ENCODE measurements at places on chromosomes 7 and 10.

- no peak for DNase-seq
These were observed 127.6 kb upstream of the RET start for GRCh38 chr10:42949287-42949686.

GRCh38 chr7:41956705-41957104 is 253.8 kb upstream of the INHBA start:
- no peak for DNase-seq

GRCh38 chr7:81457852-81458522 is 311.9 kb downstream of the HGF start:
- no peak for DNase-seq

DNA sequence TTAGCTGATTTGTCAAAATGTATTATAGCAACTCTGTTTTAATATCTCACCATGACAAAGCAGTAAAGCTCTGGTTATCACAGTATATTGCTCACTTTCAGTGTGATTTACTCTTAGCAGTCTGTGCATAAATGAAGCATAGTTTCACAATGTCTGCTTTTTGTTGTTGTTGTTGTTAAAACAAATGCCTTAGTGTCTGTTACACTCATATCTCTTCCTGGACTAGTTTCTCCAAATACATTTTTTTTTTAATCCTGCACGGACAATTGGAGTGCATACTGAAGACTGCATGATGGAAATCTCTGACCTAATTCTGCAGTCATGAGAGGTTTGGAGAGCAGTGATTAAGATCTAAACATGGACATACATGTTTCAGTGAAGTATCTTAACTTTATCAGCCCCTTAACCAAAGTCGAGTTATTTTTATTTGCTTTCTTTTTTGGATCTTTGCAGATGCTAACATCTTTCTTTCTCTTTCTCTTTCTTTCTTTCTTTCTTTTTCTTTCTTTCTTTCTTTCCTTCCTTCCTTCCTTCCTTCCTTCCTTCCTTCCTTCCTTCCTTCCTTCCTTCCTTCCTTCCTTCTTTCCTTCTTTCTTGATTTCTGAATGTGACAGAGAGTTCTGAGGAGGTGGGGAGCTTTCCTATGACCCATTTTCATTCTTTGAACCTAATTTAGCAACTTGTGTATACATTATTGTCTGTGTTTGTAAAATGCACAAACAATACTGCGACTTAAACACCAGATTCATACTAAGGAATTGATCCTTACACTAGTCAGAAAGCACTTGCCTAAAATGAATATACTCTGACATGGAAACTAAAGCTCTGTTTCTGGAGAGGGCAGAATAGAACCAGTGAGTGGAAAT is 161.5 kb upstream of the AGR3 start:
- DNase-seq, result no peak

GRCh38 chr7:66076462-66077329 is 1.1 kb downstream of the ASL start:
- DNase-seq, result no peak

DNA sequence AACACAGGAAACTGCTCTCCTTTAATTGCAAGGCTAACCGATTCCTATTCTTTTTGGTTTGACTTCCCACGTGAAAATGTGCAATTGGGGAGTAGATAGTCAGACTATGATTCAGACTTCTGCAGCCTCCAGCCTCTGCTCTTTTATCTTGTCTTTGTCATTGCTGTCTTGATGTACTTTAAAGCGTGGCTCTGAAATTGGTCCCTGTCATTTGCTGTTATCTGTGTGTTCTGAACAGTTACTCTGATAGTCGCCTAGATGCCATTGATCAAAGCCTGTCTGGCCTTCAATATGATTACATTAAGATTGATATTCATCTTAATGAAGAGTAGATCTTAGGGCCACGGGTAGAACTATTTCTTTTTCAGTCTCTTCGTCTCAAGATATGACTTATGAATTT is 799.2 kb downstream of the REEP3 start:
- DNase-seq, result no peak

DNA sequence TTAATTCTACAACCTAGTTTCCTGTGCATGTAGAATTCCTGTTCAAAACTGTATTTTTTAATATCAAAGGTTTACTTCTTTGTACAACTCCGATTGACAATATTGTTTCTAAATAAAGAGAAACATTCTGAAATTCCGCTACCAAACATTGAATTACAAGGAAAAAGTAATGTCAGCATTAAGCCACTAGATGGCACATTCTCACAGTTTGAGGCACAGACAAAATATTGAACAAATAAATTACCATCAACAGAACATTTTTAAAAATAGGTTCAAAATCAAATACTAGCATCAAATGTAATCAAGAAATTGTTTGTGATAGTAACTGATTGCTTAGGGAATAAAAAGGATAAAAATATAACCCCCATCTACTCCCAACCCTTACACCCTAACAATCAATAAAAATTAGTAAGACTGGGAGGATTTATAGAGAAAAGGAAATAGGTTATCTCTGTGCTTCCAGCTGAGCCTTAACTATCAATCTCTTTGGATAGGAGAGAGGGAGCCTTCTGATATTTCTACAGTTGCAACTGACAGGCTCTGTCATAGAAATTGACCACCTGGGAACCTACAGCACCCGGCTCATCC is 86.6 kb upstream of the C7orf33 start:
- DNase-seq, result no peak

DNA sequence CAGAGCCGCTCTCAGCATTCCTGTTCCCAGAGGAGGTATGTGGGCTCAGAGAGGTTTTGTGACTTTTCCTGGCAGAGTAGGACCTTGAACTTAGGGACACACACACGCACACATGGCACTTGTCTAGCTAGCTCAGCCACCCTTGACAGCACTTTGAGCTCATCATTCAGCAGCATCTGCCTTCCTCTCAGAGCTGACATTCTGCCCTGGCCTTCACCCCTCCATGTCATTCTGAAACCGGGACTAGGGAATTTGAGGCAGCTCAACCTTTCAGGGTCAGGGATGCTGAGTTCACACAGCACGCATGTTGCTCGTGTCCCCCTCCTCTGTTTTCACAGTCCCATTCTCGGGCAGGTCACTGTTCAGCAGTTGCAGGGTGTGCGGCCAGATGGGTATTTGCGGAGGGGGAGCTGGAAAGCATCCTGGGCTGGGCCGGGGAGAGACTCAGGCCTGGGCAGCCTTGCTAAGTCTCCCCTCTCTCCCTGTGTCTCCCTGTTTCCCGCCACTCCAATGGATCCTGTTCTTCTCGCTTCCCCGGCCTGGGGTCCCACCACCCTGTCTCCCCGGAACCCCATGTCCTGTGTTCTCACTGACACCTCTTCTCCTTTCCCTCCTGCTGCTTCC is 78.0 kb downstream of the COL13A1 start:
- no peak for DNase-seq

DNA sequence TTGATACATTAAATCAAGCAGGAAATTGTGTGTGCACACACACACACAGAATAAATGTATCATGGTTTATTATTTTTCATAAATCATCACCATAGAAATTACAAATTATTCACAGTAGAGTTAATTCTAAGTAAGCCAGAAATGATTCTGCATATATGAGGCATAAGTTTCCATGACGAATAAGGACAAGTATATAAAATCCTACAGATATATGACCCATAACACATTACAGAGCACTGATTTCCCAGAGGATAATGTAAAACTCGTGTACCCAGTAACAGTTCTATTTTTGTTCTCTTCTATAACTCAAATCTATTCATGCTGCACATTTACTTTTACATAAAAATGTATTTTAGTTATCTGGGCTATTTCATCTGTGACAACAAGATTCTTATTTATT is 169.7 kb downstream of the LRRTM3 start:
- DNase-seq, result no peak

GRCh38 chr10:46314071-46314470 is 27.3 kb downstream of the ANTXRL start:
- no peak for DNase-seq

- DNase-seq, result no peak
These were observed 5.3 kb upstream of the NEUROG3 start for GRCh38 chr10:69578508-69578991.

- DNase-seq, result no peak
These were observed 1.3 kb downstream of the SP8 start for GRCh38 chr7:20785157-20786048.

Measured in activated T-helper 1 cell treated with anti-CD3 and anti-CD28 coated beads, Interleukin-2, amount 50 U/mL, for 16 hours (primary cell).